Midbrain (tissue), 1 donor: ENCODE measurements at places on chromosomes 16 and 17.

DNA sequence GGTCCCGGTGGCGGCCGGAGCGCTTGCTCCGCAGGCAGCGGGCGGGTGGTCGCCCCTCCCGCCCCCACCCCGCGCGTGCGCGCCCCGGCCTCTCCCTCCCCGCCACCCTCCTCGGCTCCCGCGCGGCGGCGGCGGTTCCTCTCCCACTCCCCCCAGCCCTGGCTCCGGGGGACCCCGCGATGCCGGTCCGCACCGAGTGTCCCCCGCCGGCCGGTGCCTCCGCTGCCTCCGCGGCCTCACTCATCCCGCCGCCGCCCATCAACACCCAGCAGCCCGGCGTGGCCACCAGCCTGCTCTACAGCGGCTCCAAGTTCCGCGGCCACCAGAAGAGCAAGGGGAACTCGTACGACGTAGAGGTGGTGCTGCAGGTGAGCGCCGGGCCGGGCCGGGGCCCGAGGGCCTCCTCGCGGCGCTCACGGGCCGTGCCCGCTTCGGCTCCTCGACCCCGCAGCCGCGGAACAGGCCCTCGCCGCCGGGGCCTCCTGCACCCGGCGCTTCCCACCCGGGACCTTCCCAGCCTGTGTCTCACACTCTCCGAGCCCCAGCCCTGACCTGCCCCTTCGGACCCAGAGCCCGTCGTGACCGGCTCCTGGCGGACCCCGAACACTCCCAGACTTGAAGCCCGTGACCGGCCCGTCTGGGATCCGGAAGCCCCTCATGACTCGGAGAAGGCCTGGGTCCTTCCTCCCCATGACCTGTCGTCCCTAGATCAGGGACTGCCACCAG lies 490 bp downstream of the GID4 start:
- no peak for DNase-seq

DNA sequence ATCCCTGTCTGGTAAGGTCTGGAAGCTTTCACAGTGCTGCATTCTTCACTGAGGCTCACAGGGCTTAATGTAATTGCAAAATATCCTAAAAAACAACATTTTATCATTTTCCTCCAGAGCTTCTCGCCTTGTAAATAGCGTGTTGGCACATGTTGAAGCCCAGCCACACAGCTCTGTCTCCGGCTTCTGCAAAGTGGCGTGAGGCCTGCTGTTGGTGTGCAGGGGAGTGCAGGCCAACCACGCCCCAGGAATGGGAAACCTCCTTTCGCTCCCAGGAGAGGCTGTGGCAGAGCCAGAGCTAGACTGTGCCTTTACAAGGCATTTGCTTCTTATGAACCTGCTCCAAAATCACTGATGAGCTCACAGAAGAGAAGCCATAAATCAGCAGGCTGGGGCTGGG lies 248.2 kb upstream of the MAF start:
- no peak for DNase-seq

DNA sequence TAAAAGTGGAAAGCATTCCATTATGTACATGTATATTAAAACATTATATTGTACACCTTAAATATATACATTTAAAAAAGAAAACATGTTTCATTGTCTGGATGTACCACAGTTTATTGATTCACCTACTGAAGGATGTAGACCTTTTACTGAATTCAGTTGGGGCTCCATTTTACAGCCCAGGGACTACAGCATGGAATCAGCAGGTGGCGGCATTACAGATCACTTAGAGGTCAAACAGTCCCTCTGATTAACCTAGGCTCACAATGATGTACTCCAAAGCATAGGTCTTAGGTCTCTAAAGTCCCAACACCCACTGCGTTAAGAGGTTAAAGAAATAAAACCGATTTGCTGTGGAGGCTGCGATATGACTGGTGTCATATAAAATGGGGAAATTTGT lies 490.9 kb downstream of the SHISA9 start:
- DNase-seq, result no peak

DNA sequence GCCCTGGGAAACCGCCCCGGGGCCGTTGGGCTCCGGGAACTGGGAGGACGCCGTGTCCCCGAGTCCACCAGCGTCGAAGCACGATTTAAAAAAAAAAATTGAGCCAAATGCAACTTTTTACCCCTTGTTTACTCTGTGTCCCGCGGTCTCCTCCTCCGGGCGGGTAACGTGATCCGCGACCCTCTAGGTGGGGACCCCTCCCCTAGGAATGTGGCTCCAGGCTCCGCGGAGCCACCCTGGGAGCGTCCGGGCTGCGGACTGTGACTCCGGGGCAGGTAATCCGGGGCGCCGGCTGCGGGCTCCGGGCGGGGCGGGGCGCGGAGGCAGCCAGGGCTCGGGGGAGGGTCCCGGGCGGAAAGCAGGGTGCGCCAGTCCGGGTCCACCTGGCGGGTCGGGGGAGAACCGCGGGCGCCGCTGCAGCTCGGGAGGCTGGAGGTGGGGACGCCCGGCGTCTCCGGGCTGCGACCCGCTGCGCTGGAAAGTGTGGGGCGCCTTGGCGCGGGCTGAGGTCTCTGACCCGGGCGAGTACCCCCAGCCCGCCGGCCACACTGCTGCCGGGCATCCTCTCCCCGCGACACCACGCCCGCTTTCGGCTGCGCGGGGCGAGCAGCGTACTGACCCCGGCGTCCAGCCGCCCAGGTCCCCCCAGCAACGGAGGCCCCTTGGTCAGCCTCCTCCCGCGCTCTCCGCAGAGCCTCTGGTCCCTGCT lies 852 bp upstream of the HELZ start:
- DNase-seq, result no peak

DNA sequence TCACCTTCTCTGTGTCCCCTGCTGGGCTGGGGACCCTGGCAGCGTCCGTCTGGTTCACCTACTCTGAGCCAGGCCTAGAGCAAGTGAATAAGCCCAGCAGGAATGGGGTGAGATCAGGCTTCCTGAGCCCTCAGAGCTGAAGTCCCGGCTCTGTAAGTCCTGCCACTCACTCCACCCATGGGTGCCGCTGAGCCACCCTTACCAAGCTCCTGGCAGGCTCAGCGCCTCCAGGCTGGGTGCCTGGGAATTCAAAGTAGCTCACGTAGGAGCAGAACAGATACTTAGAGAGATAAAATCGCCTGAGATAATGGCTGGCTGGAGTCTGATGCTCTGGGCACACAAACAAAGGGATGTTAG lies 9.8 kb upstream of the LASP1NB start:
- no peak for DNase-seq

DNA sequence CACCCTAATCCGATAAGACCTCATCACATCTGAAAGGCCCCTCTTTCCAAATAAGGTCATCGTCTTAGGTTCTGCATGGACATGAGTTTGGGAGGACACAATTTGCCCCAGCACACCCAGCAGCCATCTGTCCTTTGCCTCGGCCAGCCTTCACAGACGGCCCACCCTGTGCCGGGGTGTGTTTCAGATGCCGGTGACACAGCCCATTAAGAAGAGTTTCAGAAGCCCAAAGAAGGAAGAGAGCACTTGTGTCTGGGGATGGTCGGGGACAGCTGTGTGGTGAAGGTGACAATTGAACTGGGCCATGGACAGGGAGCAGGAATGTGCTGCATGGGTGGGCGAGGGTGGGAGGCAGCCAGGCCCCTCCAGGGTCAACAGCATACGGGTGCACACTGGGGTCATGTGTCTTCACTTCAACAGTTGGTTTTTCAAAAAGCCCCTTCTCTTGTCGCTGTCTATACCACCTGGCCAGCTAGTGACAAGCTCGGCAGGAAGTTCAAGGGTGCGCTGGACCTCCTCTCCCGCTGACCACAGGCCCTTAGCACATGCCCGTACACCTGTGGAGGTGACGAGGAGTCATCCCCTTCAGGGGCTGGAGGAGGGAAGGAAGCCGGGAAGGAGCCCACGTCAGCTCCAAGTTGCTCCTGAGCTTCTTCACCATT lies 183.1 kb downstream of the C16orf95 start:
- DNase-seq, result no peak

GRCh38 chr17:57672971-57673370 lies 72.1 kb downstream of the CCDC182 start:
- DNase-seq, result no peak
